ENCODE measurements at places on chromosomes 3 and 15. TPM values are rescaled to one million over a fixed set of nuclear protein-coding genes. Genes with fewer than 3 reads are reported as not detected.

MORC1 gene
- total RNA-seq, result not detected

SCN5A gene
- total RNA-seq, result 0.44 TPM

RPP14 gene
- total RNA-seq, result 6.9 TPM

ITIH1 gene
- total RNA-seq, result not detected

RYR3 gene
- 6.5 TPM for total RNA-seq
